ENCODE measurements at places on chromosomes 7 and 10.

- DNase-seq, result no peak
Measured at GRCh38 chr7:28052933-28053332, 127.7 kb downstream of the JAZF1 start.

- no peak for DNase-seq
Measured at GRCh38 chr7:463817-464453, 55.7 kb downstream of the PDGFA start.

DNA sequence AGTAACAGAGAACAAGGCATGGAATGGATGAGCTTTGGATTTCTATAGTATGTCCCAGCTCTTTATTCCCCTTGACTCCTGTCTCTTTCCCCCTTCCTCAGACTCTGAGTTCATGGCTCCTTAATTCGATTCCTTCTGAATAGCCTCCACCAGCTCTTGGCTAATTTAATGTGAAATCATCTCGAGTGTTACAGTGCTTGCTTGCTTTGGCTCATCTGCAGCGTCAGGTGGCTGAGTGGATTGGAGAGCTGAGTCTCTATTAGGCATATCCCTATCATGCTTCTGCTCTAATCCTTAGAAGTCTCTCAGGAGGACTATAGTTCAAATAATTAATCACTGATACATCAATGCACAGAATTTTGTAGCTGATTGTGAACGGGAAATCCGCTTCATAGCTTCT, 134.6 kb downstream of the LRRC4 start:
- no peak for DNase-seq

GRCh38 chr7:46107610-46108217, 186.6 kb upstream of the IGFBP3 start:
- no peak for DNase-seq

GRCh38 chr10:58384095-58384494, 1.1 kb upstream of the TFAM start:
- no peak for DNase-seq

GRCh38 chr10:7819121-7819460, 786 bp downstream of the TAF3 start:
- DNase-seq, result peak; percentile 55

GRCh38 chr7:99000904-99001465, 122.7 kb downstream of the TRRAP start:
- DNase-seq, result no peak

- no peak for DNase-seq
Measured at GRCh38 chr7:15781944-15782343, 95.5 kb upstream of the MEOX2 start.

DNA sequence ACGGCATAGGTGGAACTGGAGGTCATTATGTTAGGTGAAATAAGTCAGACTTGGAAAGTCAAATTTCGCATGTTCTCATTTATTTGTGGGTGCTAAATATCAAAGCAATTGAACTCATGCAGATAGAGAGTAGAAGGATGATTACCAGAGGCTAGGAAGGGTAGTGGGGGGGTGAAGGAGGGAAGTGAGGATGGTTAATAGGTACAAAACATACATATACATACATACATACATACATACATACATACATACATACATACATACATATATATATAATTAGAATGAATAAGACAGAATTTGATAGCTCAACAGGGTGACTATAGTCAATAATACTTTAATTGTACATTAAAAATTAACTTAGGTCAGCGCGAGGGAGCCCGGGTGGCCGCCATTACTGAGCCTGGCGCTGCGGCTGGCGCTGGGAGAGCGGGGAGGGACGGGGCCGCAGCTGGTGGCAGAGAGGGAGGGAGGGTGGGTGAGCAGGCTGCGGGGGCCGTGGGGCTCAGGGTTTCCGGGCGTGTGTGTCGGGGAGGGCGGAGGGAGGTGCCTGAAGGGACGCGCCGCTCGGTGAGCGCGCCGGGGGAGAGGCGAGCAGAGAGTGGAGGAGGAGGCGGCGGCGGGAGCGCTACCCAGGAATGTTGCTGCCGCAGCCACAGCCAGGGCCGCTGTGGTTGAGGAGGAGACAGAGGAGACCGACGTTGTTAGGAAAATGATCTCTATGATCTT, 85.8 kb upstream of the EGFR start:
- peak; percentile 53 for DNase-seq

Measured in C1 segment of cervical spinal cord (tissue), 14 donors.